A549 (cell line): ENCODE measurements at places on chromosomes 7 and 10. TPM values are rescaled to one million over a fixed set of nuclear protein-coding genes. Genes with fewer than 3 reads are reported as not detected.

Gene TUBB8
- polyA plus RNA-seq: not detected in 3 replicates

Gene FEZF1
- not detected in 3 replicates for polyA plus RNA-seq

Gene TRRAP
- polyA plus RNA-seq: 10.8 to 13.0 TPM (median 12.2 TPM) in 3 replicates

Gene CRYGN
- polyA plus RNA-seq: 0.07 TPM in 1 of 3 replicates, not detected in the others

Gene GJD4
- polyA plus RNA-seq: 0.05 TPM in 1 of 3 replicates, not detected in the others

Gene NKX1-2
- polyA plus RNA-seq: 0.03 to 0.08 TPM (median 0.03 TPM) in 3 replicates

Gene TFPI2
- 156 to 182 TPM (median 163 TPM) in 3 replicates for polyA plus RNA-seq

Gene AIMP2
- polyA plus RNA-seq: 82.0 to 90.8 TPM (median 84.4 TPM) in 3 replicates
